ENCODE measurements at places on chromosomes 4 and X.
A peak's percentile ranks its signal among the peaks of the same experiment; 100 is the strongest.

GRCh38 chrX:37757082-37757481, 22.8 kb upstream of the CYBB start:
- no peak for DNase-seq

GRCh38 chr4:25154594-25155265, 5.5 kb downstream of the SEPSECS start:
- no peak for DNase-seq

DNA sequence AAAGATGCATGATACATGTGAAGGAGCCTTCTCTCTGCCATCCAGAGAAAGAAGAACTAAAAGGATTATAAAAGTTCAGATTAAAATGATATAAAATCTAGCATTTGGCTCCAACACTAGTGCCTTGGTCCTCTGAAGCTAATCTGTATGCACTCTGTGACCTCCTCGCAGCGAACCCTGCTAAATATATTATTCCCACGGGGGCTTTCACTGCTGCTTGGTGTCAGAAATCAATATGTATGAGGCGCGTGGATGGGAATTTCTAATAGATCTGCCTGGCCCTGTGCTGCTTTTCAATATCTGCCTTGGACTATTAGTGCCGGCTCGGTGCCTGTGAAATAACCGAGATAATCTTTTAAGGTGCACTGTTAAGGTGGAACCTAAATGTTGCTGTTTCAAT, 69.7 kb downstream of the CXXC4 start:
- DNase-seq: no peak

GRCh38 chrX:5549512-5549911, 679.2 kb downstream of the NLGN4X start:
- DNase-seq: no peak

DNA sequence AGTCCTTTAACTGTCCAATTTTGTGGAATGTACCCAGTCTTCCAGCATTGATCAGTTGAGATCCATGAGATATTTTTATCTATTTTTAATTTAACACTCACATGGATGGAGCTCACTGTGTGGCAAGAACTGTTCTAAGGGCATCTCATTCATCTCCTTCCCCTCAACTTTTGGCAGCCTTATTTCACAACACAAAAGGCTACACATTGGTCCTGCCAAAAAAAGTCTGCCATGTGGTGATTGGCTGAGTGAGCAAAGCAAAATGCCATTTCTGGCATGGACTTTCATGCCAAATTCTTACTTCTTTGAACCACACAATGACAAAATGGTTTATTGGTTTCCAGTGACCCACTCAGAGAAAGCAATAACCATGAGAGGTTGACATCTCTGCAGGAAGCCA, 171.6 kb upstream of the MAP3K15 start:
- no peak for DNase-seq

DNA sequence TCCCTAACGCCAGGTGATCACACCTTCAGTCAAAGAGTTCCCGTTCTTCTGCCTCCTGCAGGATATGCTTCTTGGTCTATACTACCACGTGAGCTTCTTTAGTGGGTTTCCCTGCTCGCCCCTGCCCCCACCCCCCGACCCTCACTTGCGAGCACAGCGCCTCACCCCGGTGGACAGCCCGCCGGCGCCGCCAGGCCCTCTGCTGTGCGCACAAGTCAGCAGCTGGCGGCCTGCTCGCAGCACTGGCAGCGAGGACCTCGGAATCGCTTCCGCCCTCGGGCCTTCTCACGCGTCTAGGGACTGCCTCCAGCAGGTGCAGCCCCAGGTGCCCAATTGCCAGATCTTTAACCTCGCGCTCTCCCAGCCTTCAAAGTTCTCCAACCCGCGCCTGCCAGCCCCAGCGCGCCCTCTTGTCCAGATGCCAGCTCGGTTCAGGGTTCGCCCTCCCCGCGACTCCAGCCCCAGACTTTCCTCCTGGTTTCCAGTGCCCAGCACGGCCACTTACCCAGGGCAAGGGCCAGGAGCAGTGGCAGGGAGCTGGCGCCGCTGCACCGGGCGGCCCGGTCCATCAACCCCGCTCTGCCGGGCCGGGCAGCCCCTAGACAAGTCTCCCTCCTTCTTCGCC, 454 bp downstream of the BTC start:
- no peak for DNase-seq

- DNase-seq: no peak
Measured at GRCh38 chr4:104630272-104630671, 135.6 kb upstream of the CXXC4 start.

DNA sequence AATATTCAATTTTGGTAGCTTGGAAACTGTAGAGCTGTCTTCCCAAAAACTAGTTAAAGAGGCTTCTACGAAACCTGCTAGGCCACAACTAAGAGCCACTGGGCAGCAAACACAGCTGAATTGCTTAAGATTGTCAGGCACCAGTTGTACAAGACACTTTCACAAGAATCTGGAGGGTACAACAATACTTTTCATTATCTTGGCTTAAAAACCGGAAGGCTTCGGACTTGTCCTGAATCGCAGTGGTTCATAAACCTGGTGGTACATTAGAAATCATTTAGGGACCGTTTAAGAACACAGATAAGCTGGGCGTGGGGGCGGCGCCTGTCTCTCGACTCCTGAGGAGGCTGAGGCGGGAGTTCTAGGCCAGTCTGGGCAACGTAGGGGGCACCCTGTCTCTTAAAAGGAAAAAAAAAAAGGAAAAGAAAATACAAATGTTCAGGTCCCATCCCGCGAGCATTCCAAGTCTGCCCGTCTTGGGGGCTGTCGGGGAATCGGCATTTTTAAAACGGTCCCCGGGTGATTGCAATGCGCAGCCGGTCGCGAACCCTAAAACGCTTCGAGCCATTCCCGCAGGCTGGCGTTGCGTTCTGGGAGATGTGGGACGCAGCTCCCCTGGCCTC, 763 bp downstream of the PYURF start:
- peak; percentile 5 for DNase-seq

- no peak for DNase-seq
Measured at GRCh38 chrX:15468036-15468435, 25.1 kb downstream of the PIR start.

- no peak for DNase-seq
Measured at GRCh38 chr4:38298868-38299713, 338.9 kb downstream of the PTTG2 start.

All from RCC 7860 (cell line).